ENCODE measurements at places on chromosomes 3 and 15.

DNA sequence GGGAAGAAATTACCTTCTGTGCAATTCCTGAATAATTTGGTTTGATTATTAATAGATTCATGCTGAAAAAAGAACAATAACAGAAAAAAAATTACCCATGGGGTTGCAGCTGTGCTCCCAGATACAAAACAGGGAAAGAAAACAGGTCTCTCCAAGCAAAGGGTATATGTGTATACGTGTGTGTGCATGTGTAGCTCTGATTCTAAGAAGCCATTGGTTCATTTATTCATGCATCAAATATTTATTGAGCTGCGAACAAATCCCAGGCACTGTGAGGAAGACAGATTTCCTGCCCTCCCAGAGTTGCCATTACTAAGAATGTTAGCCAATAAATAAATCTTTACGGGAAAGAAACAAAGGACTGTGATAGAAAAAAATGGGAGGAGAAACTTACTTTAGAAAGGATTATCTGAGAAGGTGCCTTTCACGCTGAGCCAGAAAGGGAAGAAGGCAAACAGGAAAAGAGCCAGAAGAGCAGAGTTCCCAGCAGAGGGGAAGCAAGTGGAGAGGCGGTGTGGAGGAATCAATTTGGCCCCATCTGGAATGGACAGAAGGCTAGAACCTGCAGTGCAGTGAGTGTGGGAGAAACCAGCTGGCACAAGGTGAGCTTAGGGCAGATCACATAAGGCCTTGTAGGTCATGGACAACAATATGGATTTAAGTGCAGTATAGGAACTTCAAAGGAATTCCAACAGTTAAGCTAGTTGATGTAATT is 20.7 kb downstream of the CHL1 start:
- DNase-seq = no peak

DNA sequence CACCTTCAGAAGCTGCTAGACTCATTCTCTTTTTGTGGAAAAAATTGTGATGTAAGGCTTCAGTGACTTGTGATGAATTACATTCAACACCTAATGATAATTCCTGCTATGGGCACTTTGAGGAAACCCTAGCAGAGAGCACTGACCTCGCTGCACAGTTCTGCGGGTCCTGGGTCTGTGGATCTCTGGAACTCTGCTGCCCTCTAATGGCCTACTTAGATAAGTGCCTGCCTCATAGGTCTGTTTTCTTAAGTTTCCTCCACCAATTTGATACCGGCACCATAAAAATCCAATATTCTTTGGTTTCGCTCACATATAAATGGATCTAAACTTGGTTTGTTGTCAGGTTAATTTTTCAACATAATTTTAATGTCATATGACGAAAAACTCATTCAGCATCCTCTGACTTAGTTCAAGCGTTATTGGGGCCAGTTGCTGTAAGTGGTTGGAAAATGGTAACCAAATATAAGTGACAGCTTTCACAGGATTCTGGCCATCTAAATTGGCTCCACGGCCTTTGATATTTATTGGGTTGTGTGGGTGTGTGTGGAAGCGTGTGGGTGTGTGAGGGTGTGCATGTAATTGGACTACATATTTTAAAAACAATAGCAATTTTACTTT is 10.4 kb downstream of the SLITRK3 start:
- DNase-seq = no peak

DNA sequence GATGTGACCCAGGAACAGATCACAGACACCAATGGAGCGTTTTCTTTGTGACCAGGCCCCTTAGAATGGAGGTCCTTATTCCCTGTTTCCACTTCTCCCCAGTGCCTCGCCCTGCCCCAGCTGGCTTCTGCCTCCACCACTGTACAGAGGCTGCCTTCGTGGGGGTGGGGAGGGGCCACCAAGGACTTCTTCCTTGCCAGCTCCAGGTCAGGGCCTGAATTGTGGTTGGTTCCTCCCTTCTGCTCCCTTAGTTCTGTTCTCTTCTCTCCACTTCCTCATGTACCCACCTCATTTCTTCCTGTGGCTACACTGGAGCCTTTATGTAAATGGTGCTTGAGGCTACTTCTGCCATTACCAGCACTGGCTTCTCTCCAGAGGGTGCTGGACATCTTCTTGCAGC is 16.4 kb downstream of the TGM4 start:
- no peak for DNase-seq

DNA sequence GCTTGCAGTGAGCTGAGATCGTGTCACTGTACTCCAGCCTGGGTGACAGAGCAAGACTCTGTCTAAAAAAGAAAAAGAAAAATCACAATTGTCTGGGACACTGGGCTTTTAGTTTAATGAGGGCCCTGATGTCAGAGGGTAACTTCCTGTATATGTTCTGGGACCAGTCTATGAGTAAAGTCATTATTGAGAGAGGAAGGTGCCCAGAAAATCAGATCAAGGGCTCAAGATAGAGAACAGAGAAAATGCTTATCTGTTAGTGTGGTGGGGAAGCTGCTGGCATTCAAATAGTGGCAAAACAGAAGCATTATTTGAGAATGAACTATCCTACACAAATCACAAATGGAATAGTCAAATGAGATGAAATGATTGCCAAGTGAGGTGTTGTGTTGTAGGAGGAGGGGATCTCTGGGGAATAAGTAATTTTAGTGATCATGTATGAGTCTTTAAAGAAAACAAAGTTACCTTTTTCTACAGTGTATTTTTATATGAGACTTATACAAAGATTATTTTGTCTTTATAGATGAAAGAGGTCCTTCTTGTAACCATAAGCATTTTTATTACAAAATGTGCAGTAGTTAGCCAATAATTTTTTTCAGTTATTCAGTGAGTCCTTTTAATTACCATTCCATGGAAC is 13.4 kb downstream of the ARIH2 start:
- no peak for DNase-seq

- DNase-seq = no peak
Observed at GRCh38 chr3:2934541-2934940, 175.6 kb downstream of the IL5RA start.

- DNase-seq = no peak
Observed at GRCh38 chr15:81337713-81338157, 13.8 kb upstream of the STARD5 start.

GRCh38 chr3:168847291-168847883 is 751.7 kb upstream of the GOLIM4 start:
- no peak for DNase-seq
